ENCODE measurements at places on chromosomes 7 and 10.

GRCh38 chr10:126738001-126738400 is 67.5 kb upstream of the C10orf90 start:
- no peak for DNase-seq

DNA sequence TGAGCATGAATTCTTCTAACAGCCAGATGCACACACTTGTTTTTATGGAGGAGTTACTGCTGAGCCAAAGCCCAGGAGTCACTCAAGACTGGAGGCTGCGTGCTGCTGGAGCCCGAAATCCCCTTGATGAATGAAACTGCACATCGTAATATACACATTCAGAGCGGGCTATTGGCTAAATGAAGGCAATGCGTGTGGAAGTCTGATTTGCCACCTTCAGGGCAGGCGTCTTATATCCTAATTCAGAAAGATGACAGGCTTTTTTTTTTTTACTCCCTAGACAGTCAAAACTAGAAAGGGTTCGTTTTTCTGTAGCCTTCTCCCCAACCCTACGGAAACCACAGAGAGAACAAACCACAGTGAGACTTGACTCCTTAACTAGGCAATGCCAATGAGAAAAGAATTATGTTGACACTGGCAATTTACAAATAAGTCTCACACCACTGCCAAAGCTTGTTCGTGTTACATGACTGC is 227.2 kb upstream of the KLF14 start:
- peak; percentile 72 for DNase-seq

DNA sequence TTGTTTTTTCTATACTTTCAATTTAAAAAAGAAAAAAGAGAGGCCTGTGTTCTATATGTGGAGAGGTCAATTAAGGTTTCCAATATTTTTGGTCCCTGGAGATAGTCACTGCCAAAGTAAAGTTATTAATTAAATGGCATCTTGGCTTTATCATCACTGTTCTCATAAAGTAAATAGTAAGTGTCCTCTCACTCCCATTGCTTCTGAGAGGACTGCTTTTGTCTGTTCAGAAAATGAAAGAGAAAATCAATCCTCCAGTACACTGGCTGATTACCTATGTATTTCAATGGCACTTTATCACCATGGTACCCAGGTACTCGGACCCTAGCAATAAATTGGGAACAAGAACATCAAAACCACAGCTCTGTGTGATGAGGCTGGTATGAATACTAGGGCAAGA is 94.0 kb downstream of the RNLS start:
- no peak for DNase-seq

DNA sequence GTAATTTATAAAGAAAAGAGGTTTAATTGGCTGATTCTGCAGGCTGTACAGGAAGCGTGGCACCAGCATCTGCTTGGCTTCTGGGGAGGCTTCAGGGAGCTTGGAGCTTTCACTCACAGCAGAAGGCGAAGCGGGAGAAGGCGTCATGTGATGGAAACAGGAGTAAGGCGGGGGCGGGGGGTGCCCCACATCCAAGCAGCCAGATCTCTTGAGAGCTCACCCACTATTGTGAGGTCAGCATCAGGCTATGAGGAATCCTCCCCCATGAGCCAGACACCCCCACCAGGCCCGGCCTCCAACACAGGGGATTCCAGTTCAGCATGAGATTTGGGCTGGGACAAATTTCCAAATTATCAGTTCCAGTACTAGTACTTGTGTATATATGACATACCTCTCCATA is 46.2 kb downstream of the WDR37 start:
- no peak for DNase-seq

DNA sequence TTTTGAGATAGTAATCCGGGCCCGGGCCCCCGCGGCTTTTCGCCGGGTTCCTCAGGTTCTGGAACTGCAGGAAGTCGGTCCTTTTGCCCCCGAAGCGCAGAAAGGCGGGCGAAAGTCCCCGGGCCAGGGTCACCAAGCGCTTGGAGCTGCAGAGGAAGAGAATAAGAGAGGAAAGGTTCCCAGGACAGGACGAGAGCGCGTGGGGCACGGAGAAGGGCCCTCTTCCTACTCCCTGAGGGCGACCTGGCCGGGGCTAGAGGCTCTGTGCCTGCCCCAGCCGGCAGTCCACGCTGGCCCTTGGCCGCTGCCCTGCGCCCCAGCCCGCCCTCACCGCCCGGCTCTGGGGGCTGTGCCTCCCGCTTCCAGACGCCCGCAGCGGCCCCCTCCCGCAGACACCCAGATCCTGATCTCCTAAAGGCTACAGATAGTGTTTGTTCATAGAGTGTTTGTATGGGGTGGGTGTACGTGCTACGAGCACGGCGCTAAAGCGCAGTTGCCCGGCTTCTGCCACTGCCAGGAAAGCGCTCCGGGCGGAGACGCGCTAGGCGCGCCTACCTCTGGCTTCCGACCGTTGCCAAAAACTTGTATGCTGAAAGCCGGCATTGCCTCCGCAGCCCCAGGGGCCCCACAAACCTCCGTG is 3.2 kb downstream of the HPSE2 start:
- no peak for DNase-seq

GRCh38 chr7:29556405-29557195 is 7.0 kb upstream of the PRR15 start:
- DNase-seq = no peak

GRCh38 chr10:103752680-103753248 is 102.6 kb downstream of the SH3PXD2A start:
- no peak for DNase-seq

DNA sequence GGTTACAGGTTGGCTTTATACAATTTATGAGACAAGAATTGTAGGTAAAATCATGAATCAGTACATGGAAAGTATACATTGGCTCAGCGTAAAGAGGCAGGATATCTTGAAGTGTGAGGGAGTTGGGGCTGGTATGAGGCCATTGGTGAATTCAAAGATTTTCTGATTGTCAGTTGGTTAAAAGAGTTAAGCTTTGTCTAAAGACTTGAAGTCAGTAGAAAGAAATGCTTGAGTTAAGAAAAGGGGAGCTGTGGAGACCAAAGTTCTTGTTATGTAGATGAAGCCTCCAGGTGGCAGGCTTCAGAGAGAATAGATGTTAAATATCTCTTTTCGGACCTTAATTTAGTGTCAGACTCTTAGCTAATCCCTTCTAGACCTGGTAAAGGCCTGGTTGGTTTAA is 341.0 kb downstream of the GALNT17 start:
- DNase-seq = no peak
